ENCODE measurements at places on chromosomes 13 and 19.

DNA sequence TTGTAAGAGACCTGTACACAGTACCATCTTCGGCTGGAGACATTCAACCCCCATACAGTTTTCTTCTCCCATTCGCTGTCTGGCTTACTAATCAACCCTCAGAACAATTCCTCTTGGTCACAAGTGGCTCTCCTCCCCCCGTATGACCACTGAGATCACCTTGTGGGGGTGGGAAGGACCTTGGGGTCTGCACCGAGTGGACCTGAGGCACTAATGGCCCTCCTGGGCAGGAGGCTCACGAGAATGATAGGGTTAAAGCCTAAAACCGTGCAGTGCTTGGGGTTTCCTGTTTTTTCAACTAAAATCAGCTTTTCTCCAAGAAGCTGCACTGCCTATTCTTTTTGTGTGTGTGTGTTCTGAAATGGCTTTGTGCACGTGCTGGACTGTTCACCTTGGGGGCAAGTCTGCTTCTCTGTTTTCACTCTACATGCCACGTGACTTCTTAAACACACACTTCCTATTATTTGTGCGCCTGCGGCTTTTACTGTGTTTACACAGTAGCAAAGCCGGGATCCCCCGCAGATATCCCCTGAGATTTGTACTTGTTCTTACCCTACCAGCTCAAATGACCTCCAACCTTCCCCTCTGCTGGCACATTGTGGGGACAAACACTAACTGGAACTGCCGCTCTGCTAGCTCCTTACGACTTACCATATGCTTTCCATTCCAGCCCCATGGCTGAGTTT lies 12.3 kb downstream of the RBM26 start:
- no peaks in the 10 kb centered on the region for H3K27me3 ChIP-seq
- no peaks in the 10 kb centered on the region for H3K4me1 ChIP-seq
- DNase-seq = no peak
- H3K4me3 ChIP-seq = no peak overlapping the region
- no peak overlapping the region for H3K27ac ChIP-seq
- peaks cover 35% of the 10 kb centered on the region for H3K36me3 ChIP-seq

GRCh38 chr13:26529441-26529840 lies 28.0 kb upstream of the WASF3 start:
- H3K27me3 ChIP-seq = no peaks in the 10 kb centered on the region
- H3K4me3 ChIP-seq = no peak overlapping the region
- no peaks in the 10 kb centered on the region for H3K36me3 ChIP-seq
- no peaks in the 10 kb centered on the region for H3K4me1 ChIP-seq
- H3K27ac ChIP-seq = no peak overlapping the region

- DNase-seq = no peak
- H3K27ac ChIP-seq = no peak overlapping the region
- 0 out of 2 replicates have a peak, but pooled peaks cover 2% of the 10 kb centered on the region for H3K27me3 ChIP-seq
- H3K4me3 ChIP-seq = no peak overlapping the region
Observed at GRCh38 chr13:33111414-33112110, 95.3 kb downstream of the KL start.

GRCh38 chr19:31057476-31057875 lies 291.8 kb downstream of the TSHZ3 start:
- H3K27me3 ChIP-seq = no peaks in the 10 kb centered on the region
- no peaks in the 10 kb centered on the region for H3K4me1 ChIP-seq
- no peak overlapping the region for H3K27ac ChIP-seq
- H3K36me3 ChIP-seq = peaks cover 7% of the 10 kb centered on the region
- no peak for DNase-seq

DNA sequence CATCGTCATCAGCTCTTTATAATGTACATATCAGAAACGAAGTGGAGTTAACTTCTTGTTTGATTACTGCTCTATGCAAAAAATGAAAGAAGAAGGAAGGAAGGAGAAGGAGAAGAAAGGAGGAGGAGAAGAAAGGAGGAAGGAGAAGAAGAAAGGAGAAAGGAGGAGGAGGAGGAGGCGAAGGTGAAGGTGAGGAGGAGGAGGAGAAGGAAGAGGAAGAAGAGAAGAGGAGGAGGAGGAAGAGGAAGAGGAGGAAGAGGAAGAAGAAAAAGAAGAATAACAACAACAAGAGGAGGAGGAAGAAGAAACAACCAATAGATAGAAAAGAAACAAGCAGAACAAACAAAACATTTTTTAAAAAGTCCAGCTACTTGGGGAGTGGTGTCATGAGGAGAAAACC lies 13.1 kb downstream of the NUFIP1 start:
- DNase-seq = no peak
- peaks cover 37% of the 10 kb centered on the region for H3K36me3 ChIP-seq
- no peak overlapping the region for H3K27ac ChIP-seq
- H3K27me3 ChIP-seq = no peaks in the 10 kb centered on the region

- H3K4me3 ChIP-seq = no peak overlapping the region
- DNase-seq = no peak
- no peaks in the 10 kb centered on the region for H3K27me3 ChIP-seq
- peaks cover 4% of the 10 kb centered on the region for H3K36me3 ChIP-seq
- no peak overlapping the region for H3K27ac ChIP-seq
Observed at GRCh38 chr19:18660051-18660910, 23.2 kb upstream of the CRTC1 start.

DNA sequence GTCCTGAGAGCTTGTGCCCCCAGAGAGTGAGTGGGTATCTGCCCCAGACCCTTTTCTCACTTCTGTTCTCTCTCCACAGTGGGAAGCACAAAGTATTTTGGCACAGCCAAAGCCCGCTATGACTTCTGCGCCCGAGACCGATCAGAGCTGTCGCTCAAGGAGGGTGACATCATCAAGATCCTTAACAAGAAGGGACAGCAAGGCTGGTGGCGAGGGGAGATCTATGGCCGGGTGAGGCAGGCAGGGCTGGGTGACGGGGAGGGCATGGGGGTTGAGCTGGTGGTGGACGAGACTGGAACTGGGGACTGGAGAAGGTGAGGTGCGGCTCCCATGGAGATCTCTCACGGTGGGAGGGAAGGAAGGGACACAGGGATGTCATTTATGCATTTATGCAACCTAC lies 33.5 kb upstream of the ADGRE1 start:
- no peaks in the 10 kb centered on the region for H3K27me3 ChIP-seq
- H3K4me3 ChIP-seq = no peak overlapping the region
- DNase-seq = no peak
- no peaks in the 10 kb centered on the region for H3K4me1 ChIP-seq

DNA sequence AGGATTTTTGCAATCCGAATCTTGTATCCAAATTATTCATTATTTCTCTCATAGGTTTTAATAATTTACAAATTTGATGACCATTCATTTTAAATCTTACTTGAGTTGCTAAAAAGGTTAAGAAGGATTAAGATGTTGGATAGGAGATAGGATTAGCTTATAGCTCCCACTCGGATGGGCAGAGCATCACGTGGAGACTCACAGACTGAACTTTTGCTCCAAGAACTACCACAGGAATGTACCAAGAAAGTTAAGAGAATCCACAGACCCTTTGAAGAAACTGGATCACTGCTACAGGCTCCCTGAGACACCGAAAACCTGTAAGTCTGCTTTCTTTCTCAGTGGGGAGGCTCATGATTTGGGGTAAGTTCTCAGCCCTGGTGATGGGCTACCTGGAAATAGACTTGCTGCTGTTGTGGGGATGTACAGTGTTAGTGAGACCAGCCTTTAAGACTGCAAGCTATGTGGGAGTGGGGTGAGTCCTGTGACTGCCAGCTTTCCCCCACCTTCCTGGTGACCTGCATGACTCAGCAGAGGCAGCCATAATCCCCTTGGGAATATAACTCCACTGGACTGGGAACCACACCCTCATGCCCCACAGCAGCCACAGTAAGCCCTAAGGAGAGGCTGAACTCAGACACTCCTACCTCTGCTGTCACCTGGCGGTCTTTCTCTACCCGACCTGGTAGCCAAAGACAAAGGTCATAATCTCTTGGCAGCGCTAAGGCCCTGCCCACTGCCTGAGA lies 1458.0 kb downstream of the OLFM4 start:
- no peaks in the 10 kb centered on the region for H3K27me3 ChIP-seq
- H3K36me3 ChIP-seq = peaks cover 18% of the 10 kb centered on the region
- H3K4me3 ChIP-seq = no peak overlapping the region
- H3K4me1 ChIP-seq = no peaks in the 10 kb centered on the region
- no peak overlapping the region for H3K27ac ChIP-seq

DNA sequence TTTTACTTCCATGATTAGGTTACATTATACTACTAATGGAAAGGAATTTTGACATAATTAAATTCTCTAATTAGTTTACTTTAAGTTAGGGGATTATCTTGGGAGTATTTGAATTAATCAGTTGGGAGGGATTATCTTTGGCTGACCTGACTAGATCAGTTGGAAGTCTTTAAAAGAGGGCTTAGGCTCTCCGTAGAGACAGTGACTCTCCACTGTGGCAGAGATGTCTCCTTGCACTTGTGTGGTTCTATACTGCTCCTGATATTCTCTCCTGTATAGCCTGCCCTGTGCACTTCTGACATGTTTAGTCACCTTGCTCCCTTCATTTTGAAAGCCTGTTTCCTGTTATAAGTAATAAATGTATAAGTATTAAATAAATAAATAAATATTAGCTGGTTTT lies 1612.3 kb upstream of the PRR20A start:
- no peaks in the 10 kb centered on the region for H3K27me3 ChIP-seq
- H3K36me3 ChIP-seq = peaks cover 2% of the 10 kb centered on the region
- H3K4me1 ChIP-seq = no peaks in the 10 kb centered on the region
- DNase-seq = no peak

DNA sequence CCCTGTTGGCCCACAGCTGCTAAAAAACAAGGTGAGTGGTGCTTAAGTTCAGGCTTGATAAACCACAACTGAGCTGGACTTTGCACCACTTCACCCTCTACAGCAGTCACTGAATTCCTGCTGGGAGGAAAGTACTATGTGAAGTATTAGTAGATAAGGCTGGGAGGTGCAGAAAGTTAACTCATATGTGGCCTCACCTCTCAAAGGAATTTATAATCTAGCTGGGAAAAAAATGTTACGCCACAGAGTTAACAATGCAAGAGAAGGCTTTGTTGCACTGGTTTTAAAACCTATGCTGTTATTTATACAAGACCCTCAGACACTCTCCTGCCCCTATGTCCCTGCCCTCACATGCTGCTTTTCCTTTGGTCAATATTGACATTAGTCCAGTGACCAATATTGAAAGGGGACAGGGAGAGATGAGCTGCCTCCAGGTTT lies 60.9 kb downstream of the LIG4 start:
- H3K4me1 ChIP-seq = no peaks in the 10 kb centered on the region
- DNase-seq = no peak
- H3K27ac ChIP-seq = no peak overlapping the region
- H3K36me3 ChIP-seq = no peaks in the 10 kb centered on the region
- H3K27me3 ChIP-seq = no peaks in the 10 kb centered on the region

- no peak for DNase-seq
- peaks cover 5% of the 10 kb centered on the region for H3K36me3 ChIP-seq
- H3K4me3 ChIP-seq = no peak overlapping the region
Observed at GRCh38 chr13:29571876-29572570, 23.5 kb downstream of the SLC7A1 start.

- no peaks in the 10 kb centered on the region for H3K27me3 ChIP-seq
- no peak overlapping the region for H3K27ac ChIP-seq
- H3K4me1 ChIP-seq = no peaks in the 10 kb centered on the region
- no peaks in the 10 kb centered on the region for H3K36me3 ChIP-seq
- no peak overlapping the region for H3K4me3 ChIP-seq
Observed at GRCh38 chr13:114108894-114109293, 23.5 kb downstream of the RASA3 start.

DNA sequence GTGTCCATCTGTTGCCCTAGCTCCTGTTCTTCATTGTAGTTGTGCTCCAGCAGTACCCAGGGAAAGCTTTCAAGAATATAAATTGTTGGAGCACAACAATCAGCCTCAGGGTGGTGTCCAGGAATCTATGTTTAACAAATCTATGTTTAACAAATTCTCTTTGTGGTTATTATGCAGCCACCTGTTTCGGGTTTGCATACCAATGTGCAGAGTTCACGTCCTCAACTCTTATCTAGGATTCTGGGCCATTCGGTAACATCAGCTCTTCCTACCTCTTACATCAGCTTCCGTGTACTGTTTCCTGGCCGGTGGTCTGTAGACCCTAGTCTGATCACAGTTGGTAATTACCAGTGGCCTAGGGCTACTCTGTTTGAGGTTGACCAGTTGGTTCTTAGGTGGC lies 17.0 kb downstream of the MTUS2 start:
- no peaks in the 10 kb centered on the region for H3K27me3 ChIP-seq
- H3K4me1 ChIP-seq = no peaks in the 10 kb centered on the region
- no peak overlapping the region for H3K4me3 ChIP-seq

DNA sequence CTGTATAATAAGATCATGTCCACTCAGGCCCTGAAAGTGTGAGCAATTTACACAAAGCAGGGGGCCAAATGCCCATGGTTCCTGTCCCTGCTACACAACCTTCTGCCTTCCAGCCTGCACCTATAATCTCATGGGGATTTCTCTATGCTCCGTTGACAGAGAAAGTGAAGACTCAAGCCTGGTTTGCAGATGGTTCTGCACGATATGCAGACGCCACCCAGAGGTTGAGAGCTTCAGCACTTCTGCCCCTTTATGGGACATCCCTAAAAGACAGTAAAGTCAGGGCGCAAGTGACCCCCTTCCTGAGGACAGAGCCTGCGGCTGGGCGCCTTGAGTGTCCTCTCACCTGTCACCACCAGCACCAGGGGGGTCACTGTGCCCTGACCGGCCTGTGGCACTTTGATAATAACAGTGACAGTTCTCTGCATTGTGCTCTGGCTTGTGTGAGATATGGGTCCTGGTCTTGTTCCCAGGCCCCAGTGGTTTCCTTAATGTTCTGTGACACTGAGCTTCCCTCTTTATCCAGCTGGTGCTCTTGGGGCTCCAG lies 15.1 kb downstream of the LILRA5 start:
- no peak overlapping the region for H3K4me3 ChIP-seq
- DNase-seq = no peak
- no peaks in the 10 kb centered on the region for H3K4me1 ChIP-seq
- no peak overlapping the region for H3K27ac ChIP-seq

- H3K4me1 ChIP-seq = no peaks in the 10 kb centered on the region
- no peak for DNase-seq
- H3K27me3 ChIP-seq = no peaks in the 10 kb centered on the region
- H3K36me3 ChIP-seq = no peaks in the 10 kb centered on the region
- no peak overlapping the region for H3K4me3 ChIP-seq
- H3K27ac ChIP-seq = no peak overlapping the region
Observed at GRCh38 chr19:41845051-41845590, 279 bp downstream of the DMRTC2 start.

DNA sequence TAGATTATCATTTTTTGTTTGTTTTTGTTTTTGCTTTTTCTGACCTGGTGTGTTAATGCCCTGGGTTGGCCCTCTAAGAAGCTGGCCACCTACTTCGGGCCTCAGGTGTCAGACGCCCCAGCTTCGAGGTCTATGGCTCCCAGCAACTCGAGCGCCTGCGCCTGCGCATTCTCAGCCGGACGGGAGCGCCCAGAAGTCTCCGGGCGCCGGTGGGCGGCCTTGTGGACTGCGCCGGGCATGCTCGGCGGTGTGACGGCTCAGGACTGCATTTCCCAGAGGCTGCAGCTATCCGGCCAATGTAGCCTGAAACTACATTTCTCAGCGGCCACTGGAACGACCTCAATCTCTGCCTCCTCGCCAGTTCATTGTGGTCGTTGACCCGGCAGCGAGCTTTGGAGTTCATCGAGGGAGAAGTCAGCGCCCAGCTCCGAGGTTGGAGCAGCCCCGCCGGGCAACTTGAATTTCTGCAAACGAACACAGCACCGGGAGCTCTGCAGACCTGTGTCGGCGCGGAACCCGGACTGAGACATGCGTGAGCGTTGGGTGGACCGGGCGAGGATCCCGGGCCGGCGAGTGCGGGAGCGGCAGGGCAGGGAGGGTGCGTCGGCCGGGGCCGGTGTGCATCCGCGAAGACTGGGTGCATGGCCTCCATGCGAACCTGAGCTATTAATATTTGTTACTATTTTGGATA lies at the start of gene ZNF30:
Gene ZNF30, plus strand, starts transcription at position 219 of the 691 bp plus-strand sequence. CDS start 3,045 bp downstream, outside the sequence.
- no peaks in the 10 kb centered on the region for H3K4me1 ChIP-seq
- H3K36me3 ChIP-seq = peaks cover 9% of the 10 kb centered on the region
- H3K27ac ChIP-seq = no peak within 1 kb of the TSS
- no peaks in the 10 kb centered on the region for H3K27me3 ChIP-seq
